Left lung (tissue), 14 donors: ENCODE measurements at places on chromosomes 12 and 14. TPM values are rescaled to one million over a fixed set of nuclear protein-coding genes. Genes with fewer than 3 reads are reported as not detected.

The KCNJ8 gene
- 25.5 TPM for polyA plus RNA-seq

GRCh38 chr14:92785667-92786426, 8.3 kb upstream of the GOLGA5 start:
- no peak for DNase-seq
- H3K4me1 ChIP-seq, result peaks cover 5% of the 10 kb centered on the region
- H3K27ac ChIP-seq, result peak overlapping the region; percentile 75
- H3K4me3 ChIP-seq, result no peak overlapping the region
- H3K27me3 ChIP-seq, result no peaks in the 10 kb centered on the region

The LUM gene
- 962 TPM for polyA plus RNA-seq

The CCDC177 gene
- 0.05 TPM for polyA plus RNA-seq

- DNase-seq, result no peak
- H3K27ac ChIP-seq, result no peak overlapping the region
- peaks cover 20% of the 10 kb centered on the region for H3K4me1 ChIP-seq
- no peak overlapping the region for H3K4me3 ChIP-seq
- no peaks in the 10 kb centered on the region for H3K36me3 ChIP-seq
These were observed 45.4 kb downstream of the PHLDA1 start for GRCh38 chr12:75986001-75986746.

The B4GALNT1 gene
- 1.3 TPM for polyA plus RNA-seq

DNA sequence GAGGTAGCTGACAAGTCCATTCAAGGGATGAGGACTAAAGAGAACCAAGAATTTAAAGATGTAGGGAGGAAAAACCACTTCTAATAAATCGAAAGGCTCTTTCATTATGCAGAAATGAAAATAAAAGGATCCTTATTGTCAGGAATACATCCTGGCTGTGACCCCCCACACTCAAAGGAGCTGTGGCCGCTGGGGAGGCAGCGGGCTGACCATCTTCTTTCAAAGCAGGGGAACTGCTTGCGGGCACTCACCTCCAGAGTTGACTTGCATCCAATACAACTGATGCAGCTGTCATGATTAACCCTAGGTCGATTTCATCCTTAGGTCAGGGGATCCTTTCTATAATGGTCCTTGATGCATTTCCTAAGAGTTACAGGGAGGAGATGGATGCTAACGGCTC, 35.3 kb downstream of the TRAFD1 start:
- no peaks in the 10 kb centered on the region for H3K27me3 ChIP-seq
- H3K4me1 ChIP-seq, result no peaks in the 10 kb centered on the region
- DNase-seq, result peak; percentile 28
- H3K36me3 ChIP-seq, result peaks cover 80% of the 10 kb centered on the region
- H3K4me3 ChIP-seq, result no peak overlapping the region
- no peak overlapping the region for H3K27ac ChIP-seq

DNA sequence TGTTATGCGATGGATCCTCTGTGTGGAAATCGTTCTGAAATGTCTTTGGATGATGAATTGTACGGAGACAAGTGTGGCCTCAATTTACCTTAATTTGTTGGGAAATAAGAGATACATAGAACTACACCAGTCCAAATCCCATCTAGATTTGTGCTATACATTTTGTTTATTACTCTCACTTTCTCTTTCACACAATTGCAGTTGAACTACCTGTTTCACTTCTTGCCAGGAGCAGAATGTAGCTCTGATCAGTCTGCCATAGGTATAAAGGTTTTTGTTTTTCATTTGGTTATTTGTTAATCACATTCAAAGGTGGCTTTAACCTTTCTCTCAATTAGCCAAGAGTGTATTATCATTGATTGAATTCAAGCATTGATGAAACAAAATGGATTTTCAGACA, 268.2 kb downstream of the SNAPC1 start:
- no peak overlapping the region for H3K4me3 ChIP-seq
- H3K36me3 ChIP-seq, result no peaks in the 10 kb centered on the region
- H3K27ac ChIP-seq, result no peak overlapping the region
- no peaks in the 10 kb centered on the region for H3K27me3 ChIP-seq

DNA sequence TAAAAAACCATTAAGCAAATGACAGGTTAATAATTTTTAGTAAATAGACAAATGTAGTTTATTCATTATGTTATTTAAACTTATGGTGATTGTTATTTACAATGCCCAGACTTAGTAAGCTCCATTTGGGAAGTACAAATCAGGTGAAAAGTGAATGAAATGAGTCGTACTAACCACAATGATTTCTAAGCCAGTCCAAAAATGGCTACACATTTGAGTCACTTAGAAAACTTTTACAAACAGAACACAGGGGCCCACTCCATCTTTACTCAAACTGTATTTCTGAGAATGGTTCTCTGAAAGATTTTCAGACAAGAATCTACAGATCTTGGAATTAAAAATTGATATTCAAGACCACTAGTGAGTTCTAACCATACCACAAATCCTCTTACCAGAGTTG, 653.3 kb upstream of the MIS18BP1 start:
- H3K4me3 ChIP-seq, result no peak overlapping the region
- no peak for DNase-seq
- no peaks in the 10 kb centered on the region for H3K27me3 ChIP-seq
- no peaks in the 10 kb centered on the region for H3K36me3 ChIP-seq

- no peak overlapping the region for H3K4me3 ChIP-seq
- DNase-seq, result no peak
- peaks cover 23% of the 10 kb centered on the region for H3K4me1 ChIP-seq
- H3K36me3 ChIP-seq, result peaks cover 5% of the 10 kb centered on the region
These were observed 5.6 kb downstream of the DDX47 start for GRCh38 chr12:12818701-12819100.

GRCh38 chr14:93927800-93928145, 629 bp downstream of the FAM181A start:
- H3K27me3 ChIP-seq, result no peaks in the 10 kb centered on the region
- no peak overlapping the region for H3K27ac ChIP-seq
- no peaks in the 10 kb centered on the region for H3K4me1 ChIP-seq
- no peak overlapping the region for H3K4me3 ChIP-seq
- no peaks in the 10 kb centered on the region for H3K36me3 ChIP-seq

GRCh38 chr14:64463195-64463594, 2.1 kb upstream of the AKAP5 start:
- no peak for DNase-seq
- H3K4me3 ChIP-seq, result no peak overlapping the region
- H3K27ac ChIP-seq, result no peak overlapping the region
- no peaks in the 10 kb centered on the region for H3K27me3 ChIP-seq
- H3K36me3 ChIP-seq, result peaks cover 5% of the 10 kb centered on the region
- peaks cover 24% of the 10 kb centered on the region for H3K4me1 ChIP-seq

The LRRIQ1 gene
- polyA plus RNA-seq, result 10.4 TPM

The CLEC2A gene
- not detected for polyA plus RNA-seq

DNA sequence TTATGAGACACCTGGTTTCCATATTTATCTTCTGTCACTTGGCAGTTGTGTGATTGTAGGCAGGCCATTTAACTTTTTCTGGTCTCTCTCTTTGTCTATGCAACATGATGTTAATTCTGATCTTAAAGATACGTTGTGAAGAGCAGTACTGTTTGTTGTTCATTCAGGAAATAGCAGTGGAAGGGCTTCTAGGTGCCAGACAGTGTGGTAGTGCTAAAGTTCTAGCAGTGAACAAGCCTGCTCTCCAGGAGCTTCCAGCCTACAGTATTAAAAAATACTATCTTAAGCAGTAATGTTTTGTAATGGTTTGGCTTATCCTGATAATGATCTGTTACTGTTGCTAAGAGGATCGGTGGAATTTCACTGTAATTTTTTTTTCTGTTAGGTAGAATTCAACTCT, 15.2 kb downstream of the NAA30 start:
- H3K27me3 ChIP-seq, result no peaks in the 10 kb centered on the region
- DNase-seq, result no peak
- no peak overlapping the region for H3K27ac ChIP-seq
- H3K36me3 ChIP-seq, result peaks cover 25% of the 10 kb centered on the region
- no peak overlapping the region for H3K4me3 ChIP-seq

The FAR2 gene
- polyA plus RNA-seq, result 7.6 TPM

- H3K27me3 ChIP-seq, result no peaks in the 10 kb centered on the region
These were observed 14.7 kb downstream of the ZNF641 start for GRCh38 chr12:48336061-48336460.

DNA sequence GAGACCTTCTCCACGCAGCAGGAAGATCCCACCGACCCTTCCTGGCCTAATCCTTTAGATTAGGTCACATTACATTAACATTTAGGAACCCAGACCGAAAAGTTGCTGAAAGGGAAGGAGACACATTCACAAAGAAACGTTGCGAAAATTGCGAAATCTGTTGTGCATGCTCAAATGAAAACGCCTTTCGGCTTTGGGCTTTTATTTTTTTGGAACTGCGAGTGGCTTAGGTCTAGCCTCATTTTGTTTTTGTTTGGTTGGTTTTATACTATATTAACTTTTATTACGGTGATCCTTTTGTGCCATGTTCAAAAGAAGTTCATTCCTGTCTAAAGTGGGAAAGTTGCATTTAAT, 1.5 kb downstream of the MYF6 start:
- H3K4me3 ChIP-seq, result no peak overlapping the region
- H3K36me3 ChIP-seq, result no peaks in the 10 kb centered on the region
- H3K27me3 ChIP-seq, result peaks cover 64% of the 10 kb centered on the region
- no peak overlapping the region for H3K27ac ChIP-seq
- no peaks in the 10 kb centered on the region for H3K4me1 ChIP-seq

DNA sequence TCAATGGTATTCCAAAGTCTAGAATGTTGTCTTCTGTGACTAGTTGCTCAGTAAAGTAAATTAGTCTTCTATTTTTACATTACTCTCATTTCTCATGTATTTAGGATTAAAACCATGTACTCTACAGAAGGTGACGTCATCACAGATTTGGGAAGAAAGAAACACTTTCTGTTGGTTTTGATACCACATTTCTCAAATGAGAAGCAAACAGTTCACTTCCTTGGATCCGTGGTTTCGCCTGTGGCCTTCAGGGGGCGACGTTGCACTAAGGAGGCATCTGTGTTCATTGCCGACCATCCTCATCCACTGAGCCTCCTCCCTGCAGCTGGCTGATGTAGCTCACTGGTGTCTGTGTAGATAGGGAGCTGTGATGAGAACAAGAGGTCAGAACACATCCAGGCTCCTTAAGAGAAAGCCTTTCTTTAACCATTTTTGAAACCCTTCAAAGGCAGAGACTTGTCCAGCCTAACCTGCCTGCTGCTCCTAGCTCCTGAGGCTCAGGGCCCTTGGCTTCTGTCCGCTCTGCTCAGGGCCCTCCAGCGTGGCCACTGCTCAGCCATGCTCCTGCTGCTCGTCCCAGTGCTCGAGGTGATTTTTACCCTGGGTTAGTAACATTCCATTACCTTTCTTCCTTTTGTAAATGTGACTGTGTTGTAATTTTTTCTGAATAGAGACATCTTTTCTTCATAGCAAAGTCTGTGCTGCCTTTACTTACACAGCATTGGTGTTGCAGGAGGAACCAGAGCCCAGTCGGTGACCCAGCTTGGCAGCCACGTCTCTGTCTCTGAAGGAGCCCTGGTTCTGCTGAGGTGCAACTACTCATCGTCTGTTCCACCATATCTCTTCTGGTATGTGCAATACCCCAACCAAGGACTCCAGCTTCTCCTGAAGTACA, 220.6 kb upstream of the OR4E1 start:
- no peaks in the 10 kb centered on the region for H3K4me1 ChIP-seq
- no peak for DNase-seq
- H3K4me3 ChIP-seq, result no peak overlapping the region
- H3K27ac ChIP-seq, result no peak overlapping the region
- no peaks in the 10 kb centered on the region for H3K27me3 ChIP-seq

The ZDHHC22 gene
- not detected for polyA plus RNA-seq

DNA sequence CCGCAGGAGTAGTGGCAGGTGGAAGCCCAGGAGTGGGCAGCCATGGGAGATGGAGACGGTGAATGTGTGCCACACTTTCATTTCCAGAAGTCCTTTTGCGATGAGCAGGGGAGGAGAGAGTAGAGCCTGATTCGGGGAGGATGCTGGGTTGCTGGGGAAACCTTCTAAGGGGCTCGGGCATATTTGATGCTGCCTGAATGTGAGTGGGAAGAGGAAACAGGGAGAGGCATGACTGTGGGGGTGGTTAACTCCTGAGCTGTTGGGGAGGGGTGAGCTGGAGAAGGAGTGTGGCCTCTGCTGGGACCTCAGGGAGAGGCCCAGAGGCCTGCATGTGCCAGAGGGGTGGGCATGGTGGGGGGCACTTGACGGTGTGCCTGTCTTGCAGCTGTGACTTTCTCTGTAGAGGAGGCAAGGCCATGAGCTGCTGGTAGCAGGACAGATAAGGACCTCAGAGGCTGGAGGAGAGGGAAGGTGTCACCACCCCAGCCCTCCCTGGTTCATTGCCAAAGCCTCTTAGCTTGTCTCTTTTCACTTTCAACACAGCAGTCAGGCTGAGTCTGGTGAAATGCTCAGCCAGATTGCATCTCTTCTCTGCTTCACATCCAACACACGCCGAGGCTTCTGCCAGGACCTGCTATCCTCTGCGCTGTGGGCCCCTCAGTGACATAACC, 11.4 kb downstream of the GLT1D1 start:
- no peak overlapping the region for H3K4me3 ChIP-seq
- peak overlapping the region; percentile 33 for H3K27ac ChIP-seq
- H3K36me3 ChIP-seq, result no peaks in the 10 kb centered on the region
- H3K4me1 ChIP-seq, result no peaks in the 10 kb centered on the region
- DNase-seq, result no peak

GRCh38 chr12:104350211-104351056, 46.9 kb downstream of the EID3 start:
- no peaks in the 10 kb centered on the region for H3K36me3 ChIP-seq
- H3K4me3 ChIP-seq, result no peak overlapping the region
- H3K4me1 ChIP-seq, result no peaks in the 10 kb centered on the region
- H3K27me3 ChIP-seq, result no peaks in the 10 kb centered on the region

GRCh38 chr12:132205271-132206045, 61.2 kb downstream of the NOC4L start:
- peaks cover 7% of the 10 kb centered on the region for H3K4me1 ChIP-seq
- peak; percentile 21 for DNase-seq
- no peak overlapping the region for H3K4me3 ChIP-seq
- no peak overlapping the region for H3K27ac ChIP-seq
- H3K36me3 ChIP-seq, result no peaks in the 10 kb centered on the region

DNA sequence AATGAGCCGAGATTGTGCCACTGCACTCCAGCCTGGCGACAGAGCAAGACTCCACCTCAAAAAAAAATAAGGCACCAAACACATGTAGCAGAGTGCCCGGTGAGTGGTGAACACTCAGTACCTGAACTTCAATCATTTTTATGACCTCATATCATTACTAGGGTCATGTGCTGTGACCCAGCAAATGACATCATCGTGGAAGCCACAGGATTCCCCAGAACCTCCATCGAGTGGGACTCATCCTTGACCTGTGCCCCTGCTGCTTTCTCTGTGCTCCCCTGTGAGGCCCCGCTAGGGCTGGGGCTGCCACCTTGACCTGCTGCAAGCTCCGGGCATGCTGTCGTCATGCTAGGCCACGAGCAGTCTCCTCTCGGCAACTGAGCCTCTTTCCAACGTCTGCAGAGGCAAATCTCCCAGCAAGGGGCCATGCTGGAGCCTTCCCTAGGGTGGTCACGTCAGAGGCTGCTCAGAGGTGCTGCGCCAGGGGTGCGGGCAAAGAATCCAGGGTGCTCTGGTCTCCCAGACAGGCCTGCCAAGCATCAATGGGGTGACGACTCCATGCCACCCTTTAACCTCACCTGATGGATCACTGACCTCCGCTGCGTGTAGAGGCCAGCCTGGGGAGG, 18.5 kb downstream of the GLTP start:
- no peaks in the 10 kb centered on the region for H3K27me3 ChIP-seq
- H3K27ac ChIP-seq, result no peak overlapping the region
- DNase-seq, result no peak
